Astrocyte of the spinal cord (primary cell): ENCODE measurements at places on chromosomes 2 and 18.

DNA sequence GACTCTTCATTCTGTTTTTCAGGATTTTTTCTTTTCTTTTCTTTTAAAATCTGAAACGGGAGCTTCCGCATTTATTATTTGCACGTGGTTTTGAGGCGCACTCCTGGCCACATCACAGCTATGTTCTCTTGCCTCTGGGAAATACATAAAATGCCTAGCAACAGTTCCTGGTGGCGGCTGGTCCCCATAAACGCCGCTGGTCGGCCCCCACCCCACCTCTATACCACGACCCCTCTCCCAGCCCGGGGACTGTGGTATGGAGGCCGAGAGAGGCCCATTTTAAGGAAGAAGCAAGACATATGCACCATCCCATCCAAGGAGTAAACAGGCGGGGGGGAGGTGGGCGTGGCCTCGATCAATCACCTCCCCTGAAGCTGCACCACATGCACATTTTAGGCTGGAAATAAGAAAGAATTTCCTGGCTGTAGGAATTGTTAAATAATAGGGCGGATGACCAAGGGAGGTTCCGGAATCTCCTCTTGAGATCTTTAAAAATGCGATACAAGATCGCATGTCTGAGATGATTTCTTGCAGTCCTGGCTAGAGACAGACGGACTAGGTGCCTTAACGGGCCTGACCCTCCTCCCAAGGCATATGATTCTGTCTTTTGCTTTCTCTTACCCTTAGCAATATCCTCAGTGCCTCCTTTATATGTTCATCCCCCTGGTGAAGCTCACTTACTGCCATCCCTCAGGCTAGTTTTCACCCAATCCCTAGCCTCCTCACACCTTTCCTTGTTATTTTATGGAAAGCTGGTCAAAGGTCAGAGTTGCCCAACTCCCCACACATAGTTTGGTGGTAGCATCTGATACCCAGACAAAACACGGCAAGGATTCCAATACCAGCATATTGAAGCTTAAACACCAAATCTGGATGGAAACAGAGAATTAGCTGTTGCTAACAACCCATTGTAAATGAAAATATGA is 82.4 kb downstream of the BCL2 start:
- DNase-seq = no peak

- no peak for DNase-seq
Observed at GRCh38 chr2:195356026-195356425, 301.0 kb upstream of the SLC39A10 start.

DNA sequence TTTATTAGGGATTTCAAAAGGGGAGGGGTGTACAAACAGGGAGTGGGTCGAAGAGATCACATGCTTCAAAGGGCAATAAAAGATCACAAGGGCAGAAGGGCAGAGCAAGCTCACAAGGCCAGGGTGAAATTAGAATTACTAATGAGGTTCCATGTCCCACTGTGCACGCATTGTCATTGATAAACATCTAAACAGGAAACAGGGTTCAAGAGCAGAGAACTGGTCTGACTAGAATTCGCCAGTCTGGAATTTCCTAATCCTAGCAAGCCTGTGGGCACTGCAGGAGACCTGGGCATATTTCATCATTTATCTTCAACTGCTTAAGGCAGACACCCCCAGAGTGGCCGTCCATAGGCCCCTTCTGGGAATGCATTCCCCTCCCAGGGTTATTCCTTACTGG is 408.2 kb downstream of the ZNF804A start:
- DNase-seq = no peak

DNA sequence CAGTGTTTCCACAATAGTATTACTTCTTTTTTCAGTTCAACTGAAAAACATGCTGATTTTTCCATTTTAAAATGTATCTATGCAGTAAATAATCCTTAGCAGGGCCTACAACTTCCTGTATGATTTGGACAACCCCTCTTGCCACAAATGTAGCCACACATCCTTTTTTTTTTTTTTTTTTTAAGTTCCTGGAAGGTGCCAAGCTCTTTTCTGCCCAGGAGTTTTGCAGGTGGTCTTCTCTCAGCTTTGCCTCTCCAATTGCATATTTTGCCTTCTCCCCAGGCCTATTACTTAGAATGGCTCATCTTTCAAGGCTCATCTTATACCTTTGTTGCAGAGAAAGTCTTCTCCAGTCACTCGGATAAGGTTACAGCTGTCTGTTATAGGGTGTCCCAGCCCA is 11.6 kb downstream of the KLHL14 start:
- no peak for DNase-seq

DNA sequence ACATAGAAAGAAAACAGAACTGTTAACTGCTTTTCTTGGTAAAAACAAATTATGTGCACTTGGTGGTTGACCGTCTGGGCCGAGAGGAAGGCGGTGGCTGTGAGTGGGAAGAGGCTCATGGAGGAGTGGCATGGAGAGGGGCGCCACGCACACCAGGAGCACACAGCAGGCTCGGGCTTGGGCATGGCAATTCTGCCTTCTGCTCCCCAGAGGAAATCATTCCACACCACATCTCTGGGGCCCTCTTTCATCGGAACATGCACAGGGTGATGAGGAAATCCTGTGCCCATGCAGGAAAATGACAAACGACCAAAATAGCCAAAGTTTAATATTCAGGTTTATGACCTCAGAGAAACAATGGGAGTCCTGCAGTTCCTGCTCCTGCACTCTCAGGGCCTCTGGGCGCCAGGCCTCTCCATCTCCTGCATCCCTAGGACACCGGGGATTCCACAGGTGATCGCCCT is 26.4 kb downstream of the WDFY1 start:
- no peak for DNase-seq

- peak; percentile 17 for DNase-seq
Observed at GRCh38 chr2:170878066-170878465, 51.0 kb upstream of the GORASP2 start.

- no peak for DNase-seq
Observed at GRCh38 chr2:3148716-3149115, 228.9 kb downstream of the EIPR1 start.

DNA sequence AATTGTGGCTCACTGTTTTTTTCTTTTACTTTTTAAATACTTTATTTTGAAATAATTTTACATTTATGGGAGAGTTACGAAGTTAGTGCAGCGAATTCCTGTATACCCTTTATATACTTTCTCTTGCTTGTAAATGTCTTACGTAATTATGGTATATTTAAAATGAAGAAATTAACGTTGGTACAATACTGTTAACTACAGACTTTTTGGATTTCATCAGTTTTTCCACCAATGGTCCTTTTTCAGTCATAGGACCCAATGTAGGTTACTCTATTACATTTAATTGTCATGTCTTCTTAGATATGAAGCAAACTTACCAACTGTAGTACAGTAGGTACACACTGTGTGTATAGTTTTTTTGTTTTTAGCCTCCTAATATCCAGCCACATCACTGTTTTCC is 76.3 kb downstream of the BOLA3 start:
- DNase-seq = no peak

DNA sequence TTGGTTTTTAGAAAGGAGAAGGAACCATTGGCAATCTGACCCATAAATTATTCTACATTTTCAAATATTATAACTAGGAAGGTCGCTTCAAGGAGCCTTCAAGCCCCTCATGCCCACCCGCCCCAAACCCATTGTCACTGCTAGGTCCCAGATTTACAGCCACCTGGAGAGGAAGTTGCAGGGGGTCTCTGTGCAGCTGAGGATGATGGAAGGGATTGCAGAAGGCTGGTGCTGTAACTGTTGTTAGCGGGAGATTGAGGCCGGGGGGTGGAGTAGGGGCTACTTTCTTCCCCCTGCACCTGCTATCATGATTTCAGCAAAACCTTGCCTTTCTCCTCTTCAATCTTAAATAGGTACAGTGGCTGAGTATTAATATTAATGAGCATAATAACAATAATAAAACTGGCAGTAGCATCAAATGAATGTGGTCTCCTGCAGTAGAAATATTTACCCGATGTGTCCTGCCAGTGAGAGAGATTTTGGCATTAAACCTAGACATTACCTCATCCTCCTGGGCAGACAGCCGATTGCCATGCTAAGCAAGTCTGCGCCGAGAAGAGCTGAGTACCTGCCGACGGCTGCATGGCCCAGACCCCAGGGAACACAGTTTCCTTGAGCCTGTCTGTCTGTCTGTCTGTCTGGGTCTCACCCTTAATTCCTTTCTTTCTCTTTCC is 225.4 kb downstream of the FAM210A start:
- peak; percentile 88 for DNase-seq

GRCh38 chr2:143030127-143030526 is 99.1 kb upstream of the ARHGAP15 start:
- DNase-seq = peak; percentile 10
